ENCODE measurements at places on chromosomes 6 and 20. TPM values are rescaled to one million over a fixed set of nuclear protein-coding genes. Genes with fewer than 3 reads are reported as not detected.

DNA sequence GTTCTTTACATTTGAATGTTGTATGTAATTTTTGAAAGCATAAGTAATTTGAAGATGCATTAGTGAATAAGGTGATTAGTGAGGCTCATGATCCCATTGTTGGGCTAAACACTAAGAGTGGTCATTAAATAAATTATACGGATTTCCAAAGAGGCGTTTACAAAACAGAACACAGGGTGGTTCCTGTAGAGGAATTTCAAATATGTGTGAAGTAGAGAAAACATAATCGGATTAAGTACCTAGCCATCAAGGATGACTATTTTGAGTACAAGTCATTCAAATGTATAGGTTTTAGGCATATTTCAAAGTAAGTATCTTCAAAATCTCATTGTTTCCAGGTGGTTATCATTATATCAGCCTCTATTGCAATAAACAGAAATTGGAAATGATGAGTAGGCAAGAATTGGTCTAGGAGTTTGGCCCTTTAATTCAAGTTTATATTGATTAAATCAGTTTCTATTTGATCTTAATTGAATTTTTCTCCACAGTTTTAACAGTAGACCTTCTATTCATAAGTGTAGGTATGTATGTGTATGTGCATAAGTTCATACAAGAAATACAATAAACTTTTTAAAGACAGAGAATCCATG, 94.8 kb downstream of the MYLK4 start:
- DNase-seq = no peak

DNA sequence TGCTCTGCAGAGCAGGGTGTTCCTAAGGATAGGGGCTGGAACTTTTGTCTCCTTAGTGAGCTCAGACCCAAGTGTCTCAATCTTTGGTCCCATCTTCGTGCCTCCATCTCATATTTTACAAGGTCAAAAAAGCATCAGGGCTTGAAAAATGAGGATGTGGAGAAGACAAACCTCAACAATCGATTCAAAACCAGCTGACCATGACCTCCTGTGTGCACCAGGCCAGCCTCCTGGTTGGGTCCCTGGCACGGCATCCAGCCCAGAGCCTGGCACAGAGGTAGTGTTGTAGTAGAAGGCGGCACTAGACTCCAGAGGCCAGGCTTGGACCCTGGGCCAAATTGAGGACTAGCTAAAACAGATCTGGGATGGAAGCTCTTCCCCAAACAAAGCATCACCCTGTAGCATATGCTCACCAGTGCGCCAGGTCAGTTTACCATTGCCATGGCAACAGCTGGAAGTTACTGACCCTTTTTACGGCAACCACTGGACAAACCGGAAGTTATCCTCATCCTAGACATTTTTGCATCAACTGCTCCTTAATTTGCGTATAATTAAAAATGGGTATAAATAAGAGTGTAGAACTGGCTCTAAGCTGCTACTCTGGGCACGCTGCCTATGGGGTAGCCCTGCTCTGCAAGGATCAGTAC, 69.3 kb upstream of the BLCAP start:
- no peak for DNase-seq

DNA sequence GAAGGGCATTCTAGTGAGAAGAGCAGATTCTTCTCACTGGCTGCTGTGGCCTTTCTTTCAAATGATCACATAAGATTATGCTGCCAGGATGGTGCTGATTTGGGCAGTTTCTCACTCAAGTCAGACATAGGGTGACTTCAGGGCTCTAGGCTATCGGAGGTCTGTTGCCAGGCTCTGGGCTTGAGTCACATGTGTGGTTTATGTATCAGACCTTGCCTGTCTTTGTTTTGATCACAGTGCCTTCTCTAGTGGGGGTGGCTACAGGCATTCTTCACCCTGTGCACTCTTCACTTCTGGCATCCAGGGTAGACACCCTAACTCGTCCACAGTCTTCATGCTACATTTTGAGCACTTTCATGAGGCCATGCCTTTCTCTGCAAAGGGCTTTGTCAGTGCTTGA, 823.7 kb upstream of the MAN1A1 start:
- no peak for DNase-seq

The TBXT gene
- not detected for polyA plus RNA-seq

The SENP6 gene
- 70.0 TPM for polyA plus RNA-seq

GRCh38 chr6:11876934-11877433, 98.4 kb upstream of the ADTRP start:
- no peak for DNase-seq

The LRFN2 gene
- polyA plus RNA-seq = 0.11 TPM

- no peak for DNase-seq
Measured at GRCh38 chr20:42857446-42857845, 332.3 kb downstream of the PTPRT start.

DNA sequence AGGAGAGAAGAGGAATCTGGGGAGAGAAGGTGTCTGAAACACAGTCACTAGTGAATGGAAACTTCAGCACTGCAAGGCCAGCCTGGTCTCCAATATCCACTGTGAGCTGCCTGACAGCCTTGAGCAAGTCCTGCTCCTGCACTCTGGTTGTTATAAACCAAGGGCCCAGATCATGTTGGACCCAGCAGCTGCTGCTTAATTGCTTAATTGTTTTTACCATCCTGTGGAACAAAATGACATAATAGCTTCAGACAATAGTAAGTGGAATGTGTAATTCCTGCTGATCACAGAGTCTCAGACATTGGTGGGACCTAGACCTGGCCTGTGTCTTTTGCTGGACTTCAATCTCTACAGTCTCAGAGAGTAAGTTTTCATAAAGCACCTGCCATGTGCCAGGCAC, 833.7 kb downstream of the TFAP2A start:
- no peak for DNase-seq

The TREM2 gene
- not detected for polyA plus RNA-seq

The POLR1C gene
- 14.3 TPM for polyA plus RNA-seq

DNA sequence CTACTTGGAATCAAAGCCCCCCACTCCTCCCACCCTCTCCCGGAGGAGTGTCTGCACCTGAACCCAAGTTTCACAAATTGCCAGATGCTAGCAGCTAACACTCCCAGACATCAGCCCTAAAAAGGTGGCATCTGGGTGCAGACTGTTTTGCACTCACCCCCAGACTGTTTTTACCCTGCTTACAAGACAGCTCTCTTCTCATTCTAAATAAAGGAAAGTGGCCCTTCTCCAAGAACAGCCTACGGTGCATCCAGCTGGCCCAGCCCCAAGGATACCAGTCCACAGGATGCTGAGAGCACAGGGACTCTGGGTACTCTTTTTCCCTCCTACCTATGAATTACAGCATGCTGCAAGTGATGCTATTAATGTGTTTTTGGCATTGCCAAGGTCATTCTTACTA, 842.0 kb upstream of the FLRT3 start:
- no peak for DNase-seq

The C4B gene
- 22.1 TPM for polyA plus RNA-seq

GRCh38 chr20:11429889-11430519, 487.7 kb upstream of the BTBD3 start:
- no peak for DNase-seq

The HEBP2 gene
- 46.7 TPM for polyA plus RNA-seq

The KHDC1L gene
- polyA plus RNA-seq = 0.54 TPM

- no peak for DNase-seq
Measured at GRCh38 chr6:124854338-124854922, 107.8 kb upstream of the RNF217 start.

DNA sequence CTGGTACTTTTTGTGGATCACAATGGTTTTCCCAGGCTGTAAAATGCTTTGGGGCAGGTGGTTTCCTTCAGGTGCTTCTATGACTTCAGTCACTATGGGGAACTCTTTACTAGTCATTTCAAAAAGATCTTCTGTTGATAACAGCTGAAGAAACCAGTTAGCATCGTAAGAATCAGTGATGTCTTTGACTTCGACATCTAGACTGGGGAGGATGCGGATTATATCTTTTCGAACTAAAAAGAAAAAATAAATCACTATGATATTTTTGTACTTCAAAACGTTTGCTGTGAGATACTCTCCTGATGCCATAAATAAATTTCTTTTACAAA, 87.2 kb downstream of the THEMIS start:
- DNase-seq = no peak

The LY6G6C gene
- 0.62 TPM for polyA plus RNA-seq

The OR2H2 gene
- polyA plus RNA-seq = 0.15 TPM

DNA sequence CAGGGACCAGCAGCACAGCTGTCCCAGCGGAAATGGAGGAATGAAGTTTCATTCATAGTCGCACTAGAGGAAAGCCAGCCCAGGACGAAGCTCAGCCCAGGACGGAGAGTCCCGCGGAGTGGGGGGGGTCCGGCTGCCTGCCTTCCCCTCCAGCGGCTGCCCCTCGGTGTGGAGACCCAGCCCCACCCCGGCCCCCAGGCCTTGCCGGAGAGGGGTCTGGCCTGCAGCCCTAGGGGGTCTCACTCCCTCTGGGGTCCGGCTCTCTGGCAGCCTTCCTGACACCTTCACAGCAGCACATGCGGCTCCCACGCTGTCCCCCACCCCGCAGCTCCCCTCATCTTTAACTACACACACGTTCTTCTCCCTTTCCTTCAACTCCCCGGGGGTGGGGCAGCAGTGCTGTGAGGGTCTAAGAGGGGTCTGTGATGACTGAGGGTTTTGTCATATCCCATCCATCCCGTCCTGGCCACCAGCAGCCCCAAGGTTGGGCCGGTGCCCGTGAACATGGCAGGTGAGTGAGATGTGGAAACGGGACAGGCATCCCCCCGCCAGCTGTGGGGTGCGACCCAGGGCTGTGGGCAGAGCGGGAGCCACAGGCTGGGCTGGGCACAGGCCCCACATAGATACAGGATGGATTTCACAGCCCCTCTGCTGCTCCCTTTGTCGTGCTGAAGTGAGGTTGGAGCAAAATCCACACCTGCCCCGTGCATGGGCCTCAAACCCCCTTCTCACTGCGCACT, 41.8 kb downstream of the DLL1 start:
- no peak for DNase-seq

The ENPP5 gene
- polyA plus RNA-seq = 4.2 TPM

DNA sequence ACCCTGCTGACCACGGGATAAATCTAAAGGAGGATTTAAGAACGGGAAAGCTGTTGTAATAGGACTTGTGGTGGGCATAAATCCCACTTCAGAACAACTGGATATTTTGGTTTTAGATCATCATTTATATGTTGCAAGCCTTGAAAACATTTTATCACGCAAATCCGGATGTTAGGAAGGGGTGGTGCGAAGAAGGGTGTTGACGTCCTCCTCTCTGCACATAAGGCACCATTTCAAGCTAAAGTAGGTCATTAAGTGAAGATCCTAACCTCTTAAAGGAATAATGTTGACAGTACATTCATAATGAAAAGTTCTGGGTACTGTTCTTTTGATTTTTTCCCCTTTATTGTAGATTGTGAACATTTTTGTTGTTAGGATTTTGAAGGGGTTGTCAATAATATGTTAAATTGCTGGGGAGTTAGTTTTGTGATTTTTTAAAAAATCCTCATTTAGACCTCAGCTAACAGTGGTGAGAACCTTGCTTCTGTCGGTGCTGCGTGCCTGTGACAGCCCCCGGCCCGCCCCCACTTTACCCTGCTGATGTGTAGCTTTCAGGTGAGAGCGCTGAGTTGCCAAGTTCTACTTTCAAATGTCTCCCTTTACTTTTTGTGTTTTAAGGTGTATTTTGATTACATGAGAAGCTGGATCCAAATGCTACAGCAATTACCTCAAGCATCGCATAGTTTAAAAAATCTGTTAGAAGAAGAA, 88.8 kb downstream of the MAP3K4 start:
- DNase-seq = no peak

DNA sequence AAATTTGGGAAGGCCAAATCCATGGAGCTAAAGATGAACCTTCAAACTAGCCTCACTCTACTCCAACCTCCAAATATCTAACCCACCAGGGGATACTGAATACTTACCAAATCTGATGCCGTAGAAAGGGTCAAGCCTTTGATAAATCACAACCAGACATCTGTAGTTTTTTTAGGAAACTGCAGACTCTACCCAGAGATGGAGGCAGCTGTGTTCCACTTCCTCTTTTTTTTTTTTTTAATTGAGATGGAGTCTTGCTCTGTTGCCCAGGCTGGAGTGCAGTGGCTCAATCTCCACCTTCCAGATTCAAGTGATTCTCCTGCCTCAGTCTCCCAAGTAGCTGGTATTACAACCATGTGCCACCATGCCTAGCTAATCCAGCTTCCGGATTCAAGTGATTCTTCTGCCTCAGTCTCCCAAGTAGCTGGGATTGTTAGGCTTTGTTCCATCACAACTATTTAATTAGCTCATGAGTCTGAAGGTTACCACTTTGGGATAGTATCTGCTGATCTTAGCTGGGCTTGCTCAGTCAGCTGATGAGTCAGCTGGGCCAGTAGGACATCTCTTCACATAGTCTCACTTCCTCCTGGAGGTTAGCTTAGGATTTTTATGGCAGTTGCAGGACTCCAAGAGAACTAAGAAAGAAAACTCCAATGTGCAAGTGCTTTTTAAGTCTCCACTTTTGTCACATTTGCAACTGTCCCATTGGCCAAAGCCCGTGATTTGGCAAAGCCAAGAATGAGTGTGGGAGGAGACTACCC, 13.3 kb downstream of the FRK start:
- DNase-seq = no peak

- no peak for DNase-seq
Measured at GRCh38 chr6:131629651-131630050, 1.6 kb upstream of the MED23 start.

DNA sequence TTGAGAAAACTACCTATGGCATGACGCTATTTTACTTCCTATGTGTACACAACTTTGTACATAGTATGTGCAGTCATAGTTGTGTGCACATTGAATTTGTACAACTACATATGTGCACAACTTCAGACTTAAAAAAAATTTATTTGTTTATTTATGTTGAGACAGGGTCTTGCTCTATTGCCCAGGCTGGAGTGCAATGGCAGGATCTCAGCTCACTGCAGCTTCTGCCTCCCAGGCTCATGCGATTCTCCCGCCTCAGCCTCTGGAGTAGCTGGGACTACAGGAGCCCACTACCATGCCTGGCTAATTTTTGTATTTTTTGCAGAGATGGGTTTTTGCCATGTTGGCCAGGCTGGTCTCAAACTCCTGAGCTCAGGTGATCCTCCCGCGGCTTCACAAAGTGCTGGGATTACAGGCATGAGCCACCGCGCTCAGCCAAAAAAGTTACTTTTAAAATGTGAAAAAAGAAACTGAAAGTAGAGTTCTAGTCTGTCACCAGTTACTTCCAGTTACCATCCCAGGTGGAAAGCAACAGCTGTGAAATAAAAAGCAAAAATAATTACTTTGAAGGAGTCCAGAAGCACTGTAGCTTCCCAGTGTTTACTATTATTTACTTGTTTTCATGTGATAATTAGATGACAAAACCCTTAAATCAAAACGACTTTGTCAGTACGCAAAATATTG, 1.7 kb upstream of the ZKSCAN8 start:
- DNase-seq = no peak

The FOXA2 gene
- not detected for polyA plus RNA-seq

GRCh38 chr20:1888796-1889463, 6.3 kb upstream of the SIRPA start:
- DNase-seq = no peak

All from forelimb muscle (tissue), 1 donor.